ENCODE measurements at places on chromosomes 6 and 20. TPM values are rescaled to one million over a fixed set of nuclear protein-coding genes. Genes with fewer than 3 reads are reported as not detected.

GRCh38 chr20:22289442-22289841, 294.9 kb downstream of the FOXA2 start:
- no peak for DNase-seq

DNA sequence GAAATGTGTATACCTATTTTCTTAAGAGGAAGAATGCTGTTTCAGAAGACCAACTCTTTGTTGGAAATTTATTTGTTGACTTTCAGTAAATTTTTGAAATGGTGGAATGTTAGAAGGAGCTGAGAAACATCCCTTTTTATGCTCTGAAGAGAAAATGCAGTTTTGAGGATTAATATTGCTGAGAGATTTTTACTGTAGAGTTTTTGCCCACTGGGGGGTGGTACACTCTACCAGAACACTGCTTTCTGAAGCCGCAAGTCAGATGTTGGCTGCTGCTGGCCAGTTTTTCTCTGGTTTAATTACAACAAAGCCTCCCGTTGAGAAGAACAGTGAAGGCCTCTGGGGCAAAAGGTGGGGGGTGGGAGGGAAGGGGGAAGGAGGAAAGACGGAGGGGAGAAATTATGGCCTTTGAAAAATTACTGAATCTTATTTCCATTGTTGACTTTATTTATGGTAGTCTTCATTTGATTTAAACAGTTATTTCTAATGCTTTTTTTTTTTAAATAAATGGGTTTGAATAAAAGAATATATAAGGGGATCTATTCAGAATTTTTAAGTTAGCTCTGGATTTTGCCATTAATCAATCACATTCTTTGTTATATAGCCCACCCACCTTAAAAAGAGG, 3.0 kb downstream of the FLRT3 start:
- no peak for DNase-seq

DNA sequence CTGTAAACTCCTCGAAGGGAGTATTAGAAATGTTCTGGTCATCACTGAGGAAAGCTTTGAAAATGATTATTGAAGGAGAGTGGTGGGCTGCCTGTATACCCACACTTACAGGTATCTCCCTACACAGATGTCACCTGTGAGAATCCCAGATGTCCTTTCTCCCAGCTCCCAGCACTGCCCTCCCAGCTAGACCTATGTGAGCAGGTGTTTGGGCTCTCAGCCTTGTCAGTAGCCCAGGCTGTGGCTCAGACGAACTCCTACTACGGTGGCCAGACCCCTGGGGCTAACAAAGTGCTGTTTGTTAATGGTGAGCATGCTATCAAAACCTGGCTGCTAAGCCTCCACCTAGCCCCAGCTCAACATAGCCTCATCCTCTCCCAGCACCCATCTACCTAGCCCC, 7.1 kb downstream of the PRSS16 start:
- DNase-seq, result no peak

DNA sequence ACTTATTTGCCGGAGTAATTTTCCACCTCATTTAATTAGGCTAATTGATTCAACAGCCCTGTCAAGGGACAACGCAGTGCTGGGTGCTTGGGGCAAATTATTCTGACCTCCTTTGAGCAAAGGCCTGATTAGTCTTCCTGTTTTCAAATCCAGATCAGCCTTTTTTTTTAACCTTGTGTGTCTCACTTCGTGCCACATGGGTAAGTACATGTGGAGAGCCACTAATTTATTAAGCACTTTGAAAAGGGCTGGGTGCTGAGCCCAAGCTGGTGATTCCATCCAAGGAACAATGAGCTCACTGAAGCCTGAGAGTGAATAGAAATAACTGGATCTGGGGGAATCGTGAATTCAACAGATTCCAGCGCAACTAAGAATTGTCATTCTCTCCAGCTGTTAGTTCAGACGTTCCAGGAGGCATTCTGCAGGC, 229.3 kb downstream of the CLIC5 start:
- no peak for DNase-seq

DNA sequence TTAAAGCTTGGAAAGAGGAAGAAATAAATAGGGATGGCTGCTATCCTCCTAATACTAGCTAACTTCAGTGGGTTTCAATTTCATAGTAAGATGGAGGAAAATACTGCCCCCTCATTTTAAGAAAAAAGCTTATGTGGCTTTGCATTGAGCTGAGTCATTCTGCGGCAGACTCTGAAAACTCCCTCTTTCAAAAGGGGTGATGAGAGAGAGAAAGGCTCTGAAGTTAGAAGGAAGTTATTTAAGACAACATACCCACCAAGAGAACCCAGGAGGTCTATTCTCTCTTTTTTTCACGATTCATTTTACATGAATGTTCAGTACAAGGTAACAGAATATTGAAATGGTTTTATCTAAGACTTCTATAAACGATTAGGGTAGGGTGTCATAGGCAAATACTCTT, 4.5 kb downstream of the PRDM13 start:
- no peak for DNase-seq

GRCh38 chr20:49845060-49845459, 32.4 kb downstream of the SLC9A8 start:
- no peak for DNase-seq

DNA sequence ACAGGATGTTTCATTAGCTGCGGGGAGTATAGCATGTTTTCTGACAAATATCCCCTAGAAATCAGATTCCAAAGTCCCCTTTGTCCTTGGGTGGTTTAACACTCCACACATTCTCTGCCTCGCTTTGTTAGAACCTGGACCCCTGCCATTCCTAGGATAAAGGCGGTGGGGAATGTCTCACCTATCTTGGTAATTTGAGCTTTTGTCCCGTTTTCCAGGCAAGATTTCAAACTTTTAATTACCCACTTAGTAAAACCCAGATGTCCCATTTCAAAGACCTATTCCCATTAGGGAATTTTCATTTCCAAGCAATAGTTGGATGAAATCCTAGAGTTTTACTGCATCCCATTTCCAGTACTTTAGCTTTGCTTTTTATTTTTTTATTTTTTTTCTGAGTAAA, 501.0 kb upstream of the MAP3K7 start:
- no peak for DNase-seq

- DNase-seq, result no peak
These were observed 37.0 kb upstream of the POU3F2 start for GRCh38 chr6:98797217-98797994.

GRCh38 chr6:27295301-27296079, 16.6 kb downstream of the POM121L2 start:
- DNase-seq, result no peak

GRCh38 chr20:3687655-3688054, 5.8 kb upstream of the ADAM33 start:
- DNase-seq, result no peak

- DNase-seq, result peak; percentile 59
These were observed 880 bp downstream of the ADNP start for GRCh38 chr20:50930139-50930975.

- DNase-seq, result no peak
These were observed 130.0 kb downstream of the BTBD9 start for GRCh38 chr6:38509713-38510112.

MEI4 gene
- total RNA-seq, result 0.73 TPM
